ENCODE measurements at places on chromosomes 5 and 9. TPM values are rescaled to one million over a fixed set of nuclear protein-coding genes. Genes with fewer than 3 reads are reported as not detected.

CTSL gene
- 121 TPM for polyA plus RNA-seq

CYLC2 gene
- not detected for polyA plus RNA-seq

RGS7BP gene
- polyA plus RNA-seq, result not detected

FGD3 gene
- 0.61 TPM for polyA plus RNA-seq

MARCOL gene
- polyA plus RNA-seq, result not detected

SERF1A gene
- 4.1 TPM for polyA plus RNA-seq

SCAMP1 gene
- polyA plus RNA-seq, result 36.6 TPM

LCNL1 gene
- not detected for polyA plus RNA-seq

IFNA2 gene
- polyA plus RNA-seq, result not detected

FOXD4 gene
- 0.22 TPM for polyA plus RNA-seq

FOXI1 gene
- not detected for polyA plus RNA-seq

TAF1L gene
- not detected for polyA plus RNA-seq

HAPLN1 gene
- polyA plus RNA-seq, result not detected

FOXD1 gene
- polyA plus RNA-seq, result 2.9 TPM

UNC13B gene
- 10.9 TPM for polyA plus RNA-seq

BRINP1 gene
- polyA plus RNA-seq, result 0.52 TPM
